ENCODE measurements at places on chromosomes 5 and 9. TPM values are rescaled to one million over a fixed set of nuclear protein-coding genes. Genes with fewer than 3 reads are reported as not detected.

SLC34A3 gene
- not detected for total RNA-seq

GRCh38 chr9:76137931-76138330, 247.5 kb downstream of the PCSK5 start:
- no peak for DNase-seq
- no peak overlapping the region for H3K27ac ChIP-seq
- no peaks in the 10 kb centered on the region for H3K4me1 ChIP-seq
- no peaks in the 10 kb centered on the region for H3K36me3 ChIP-seq
- no peaks in the 10 kb centered on the region for H3K27me3 ChIP-seq

DNA sequence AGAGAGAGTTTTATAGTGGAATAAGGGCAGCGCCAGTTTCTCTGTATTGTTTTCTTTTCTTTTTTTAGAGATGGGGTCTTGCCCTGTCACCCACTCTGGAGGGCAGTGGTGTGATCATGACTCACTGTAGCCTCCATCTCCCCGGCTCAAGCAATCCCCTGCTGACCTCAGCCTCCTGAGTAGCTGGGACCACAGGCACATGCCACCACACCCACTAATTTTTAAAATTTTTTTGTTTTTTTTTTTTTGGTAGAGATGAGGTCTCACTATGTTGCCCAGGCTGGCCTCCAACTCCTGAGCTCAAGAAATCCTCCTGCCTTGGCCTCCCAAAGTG, 119.0 kb downstream of the PIK3R1 start:
- no peaks in the 10 kb centered on the region for H3K36me3 ChIP-seq
- H3K27ac ChIP-seq, result no peak overlapping the region
- H3K27me3 ChIP-seq, result no peaks in the 10 kb centered on the region
- DNase-seq, result no peak
- no peaks in the 10 kb centered on the region for H3K4me1 ChIP-seq

DNA sequence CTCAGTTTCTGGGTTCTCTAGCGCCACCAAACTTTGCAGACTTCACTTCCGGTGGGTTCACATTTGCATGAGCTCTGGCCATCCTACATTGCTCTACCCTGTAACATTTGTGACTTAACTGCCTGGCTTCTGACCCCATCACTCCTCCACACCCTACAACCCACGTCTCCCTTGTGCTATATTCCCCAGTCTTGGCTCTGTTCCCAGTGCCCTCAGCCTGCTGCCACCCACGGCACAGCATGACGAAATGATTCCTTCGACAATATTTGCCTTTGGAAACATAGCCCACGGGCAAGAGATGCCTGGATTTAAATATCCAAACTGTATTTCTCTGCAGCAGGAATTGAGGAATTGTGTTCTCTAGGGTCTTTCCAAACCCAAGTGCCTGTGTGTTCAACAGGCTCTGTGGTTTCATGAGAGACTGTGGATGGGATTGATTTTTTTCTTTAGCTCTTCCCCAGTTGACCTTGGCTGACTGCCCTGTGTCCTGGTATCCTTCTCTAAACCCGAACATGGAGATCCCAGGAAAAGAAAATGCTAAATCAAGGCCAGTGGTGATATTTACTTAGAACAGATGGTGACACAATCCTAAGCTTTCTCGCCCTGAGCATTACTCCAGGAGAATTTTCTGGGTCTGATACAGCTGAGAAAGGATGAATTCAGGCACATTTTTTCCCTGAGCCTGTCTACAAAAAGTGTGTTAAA, 44.4 kb upstream of the GRIA1 start:
- H3K4me3 ChIP-seq, result no peak overlapping the region
- no peak for DNase-seq
- H3K27ac ChIP-seq, result no peak overlapping the region
- H3K4me1 ChIP-seq, result no peaks in the 10 kb centered on the region
- H3K36me3 ChIP-seq, result no peaks in the 10 kb centered on the region

- no peaks in the 10 kb centered on the region for H3K36me3 ChIP-seq
- no peak overlapping the region for H3K4me3 ChIP-seq
- H3K4me1 ChIP-seq, result no peaks in the 10 kb centered on the region
- no peak for DNase-seq
- no peaks in the 10 kb centered on the region for H3K27me3 ChIP-seq
Measured at GRCh38 chr9:87528969-87529368, 31.3 kb downstream of the DAPK1 start.

GRCh38 chr5:33969572-33970452, 14.7 kb downstream of the SLC45A2 start:
- no peak overlapping the region for H3K27ac ChIP-seq
- no peak overlapping the region for H3K4me3 ChIP-seq
- H3K4me1 ChIP-seq, result peaks cover 1% of the 10 kb centered on the region
- H3K27me3 ChIP-seq, result no peaks in the 10 kb centered on the region
- H3K36me3 ChIP-seq, result no peaks in the 10 kb centered on the region
- DNase-seq, result no peak

Data from CD4-positive, CD25-positive, alpha-beta regulatory T cell (primary cell).